ENCODE measurements at places on chromosomes 7 and 10. TPM values are rescaled to one million over a fixed set of nuclear protein-coding genes. Genes with fewer than 3 reads are reported as not detected.
A peak's percentile ranks its signal among the peaks of the same experiment; 100 is the strongest.

DNA sequence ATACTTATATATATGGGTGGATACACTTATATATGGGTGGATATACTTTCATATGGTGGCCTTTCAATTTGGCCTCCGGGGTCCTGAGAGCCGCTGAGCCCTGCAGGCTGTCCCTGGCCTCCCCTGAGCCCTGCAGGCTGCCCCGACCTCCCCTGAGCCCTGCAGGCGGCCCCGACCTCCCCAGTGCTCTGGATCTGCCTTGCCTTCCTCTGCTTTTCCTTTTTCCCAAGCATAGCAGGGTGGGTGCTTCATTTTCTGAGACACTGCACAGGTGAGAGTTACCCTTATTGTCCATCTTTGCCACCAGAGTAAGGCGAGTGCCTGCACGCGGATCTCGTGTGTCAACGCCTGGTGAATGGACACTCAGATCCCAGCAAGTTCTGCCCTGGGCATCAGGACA lies 106.6 kb downstream of the VIPR2 start:
- ATAC-seq = no peak

DNA sequence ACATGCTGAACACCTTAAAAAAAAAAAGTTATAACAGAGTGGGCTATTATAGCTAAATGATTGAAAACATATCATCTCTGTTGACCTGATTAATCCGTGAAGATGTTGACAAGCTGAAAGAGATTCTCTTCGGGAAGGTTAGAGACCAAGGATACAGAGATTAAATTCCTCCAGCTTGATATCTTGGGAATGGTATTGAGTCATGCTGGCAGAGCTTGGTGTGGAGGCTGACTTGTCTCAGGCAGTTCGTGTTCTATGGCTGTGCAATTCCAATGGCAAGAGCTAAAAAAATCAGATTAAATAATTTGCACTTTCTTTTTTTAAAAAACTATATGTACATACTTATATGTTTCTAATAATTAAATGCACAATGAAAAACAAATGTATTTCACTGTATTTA lies 24.9 kb upstream of the CACNA2D1 start:
- ATAC-seq = no peak

Gene TRIM50
- total RNA-seq = 0.78 TPM

GRCh38 chr10:101063548-101064414 lies 2.0 kb downstream of the KAZALD1 start:
- no peak for ATAC-seq

DNA sequence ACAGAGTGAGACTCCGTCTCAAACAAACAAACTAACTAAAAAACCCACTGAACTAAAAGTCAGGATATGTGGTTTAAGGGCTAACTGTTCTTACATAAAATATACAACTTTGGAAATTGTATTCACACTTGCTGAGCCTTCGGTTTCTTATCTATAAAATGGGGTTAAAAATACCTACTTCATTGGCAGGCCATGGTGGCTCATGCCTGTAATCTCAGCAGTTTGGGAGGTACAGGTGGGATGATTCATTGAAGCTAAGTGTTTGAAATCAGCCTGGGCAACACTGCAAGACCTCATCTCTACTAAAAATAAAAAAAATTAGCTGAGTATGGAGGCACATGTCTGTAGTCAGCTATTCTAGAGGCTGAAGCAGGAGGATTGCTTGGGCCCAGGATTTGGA lies 115.4 kb upstream of the KLF6 start:
- no peak for ATAC-seq

GRCh38 chr7:15113752-15114151 lies 211.2 kb upstream of the DGKB start:
- no peak for ATAC-seq

DNA sequence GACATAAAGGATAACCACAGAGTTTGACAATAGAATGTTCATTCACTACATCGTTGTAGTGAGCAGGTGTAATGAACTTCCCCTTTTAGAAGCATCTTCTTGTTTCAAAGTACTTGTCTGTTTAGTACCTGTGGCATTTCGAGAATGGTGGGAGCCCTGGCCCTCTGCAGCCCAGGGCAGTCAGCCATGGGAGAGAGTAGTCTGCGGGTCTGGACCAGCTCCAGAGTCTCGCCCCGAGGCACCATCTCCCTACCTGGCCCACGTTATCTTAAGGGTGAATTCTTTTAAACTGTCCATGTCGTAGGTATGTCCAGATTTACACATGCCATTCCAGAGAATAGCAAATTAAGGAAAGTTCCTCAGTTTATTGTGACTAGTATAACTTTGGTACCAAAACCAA lies 99.7 kb downstream of the BMPR1A start:
- no peak for ATAC-seq

GRCh38 chr10:97005349-97005748 lies 173.3 kb downstream of the LCOR start:
- ATAC-seq = no peak

Gene DENND2A
- 5.6 TPM for total RNA-seq

DNA sequence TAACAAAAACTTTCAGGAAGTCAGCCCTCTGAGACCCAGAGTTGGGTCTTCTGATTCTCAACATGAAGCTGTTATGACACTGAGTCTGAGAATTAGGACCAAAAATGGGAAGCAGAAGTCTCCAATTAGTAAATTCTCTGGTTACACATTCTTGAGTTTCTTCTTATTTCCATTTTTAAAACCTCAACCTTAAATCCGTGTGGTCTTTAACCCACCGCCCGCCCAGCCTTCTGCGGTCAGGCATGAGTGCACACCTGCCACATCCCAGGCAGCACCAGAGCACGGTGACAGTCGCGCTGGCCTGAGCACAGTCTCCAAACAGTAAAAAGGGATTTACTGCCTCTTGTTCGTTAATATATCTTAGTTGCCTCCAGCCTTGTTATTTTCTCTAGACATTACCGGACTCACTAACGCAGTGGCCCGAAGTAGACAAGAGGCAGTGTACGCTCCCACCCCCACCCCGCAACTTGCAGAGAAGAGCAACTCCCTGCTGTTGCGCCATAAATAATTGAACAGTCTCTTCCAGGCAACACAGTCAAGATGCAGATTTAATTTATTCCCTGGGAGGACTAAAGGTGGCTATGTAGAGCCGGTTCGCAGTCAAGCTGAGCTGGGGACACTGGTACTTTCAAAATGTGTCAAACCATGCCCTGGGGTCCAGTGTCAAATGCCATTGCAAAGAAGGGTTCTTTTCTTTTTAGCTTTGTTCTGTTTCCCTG lies 147.0 kb upstream of the CELF2 start:
- ATAC-seq = peak; percentile 95

Gene WNT8B
- 0.47 TPM for total RNA-seq

GRCh38 chr10:3764626-3765112 lies 20.3 kb downstream of the KLF6 start:
- ATAC-seq = no peak

Gene GTF2IRD1
- total RNA-seq = 22.1 TPM

- no peak for ATAC-seq
Measured at GRCh38 chr7:157676001-157676400, 339.2 kb downstream of the DNAJB6 start.

GRCh38 chr7:36395171-36395894 lies 5.7 kb downstream of the ANLN start:
- no peak for ATAC-seq

Gene SHH
- total RNA-seq = 0.09 TPM

DNA sequence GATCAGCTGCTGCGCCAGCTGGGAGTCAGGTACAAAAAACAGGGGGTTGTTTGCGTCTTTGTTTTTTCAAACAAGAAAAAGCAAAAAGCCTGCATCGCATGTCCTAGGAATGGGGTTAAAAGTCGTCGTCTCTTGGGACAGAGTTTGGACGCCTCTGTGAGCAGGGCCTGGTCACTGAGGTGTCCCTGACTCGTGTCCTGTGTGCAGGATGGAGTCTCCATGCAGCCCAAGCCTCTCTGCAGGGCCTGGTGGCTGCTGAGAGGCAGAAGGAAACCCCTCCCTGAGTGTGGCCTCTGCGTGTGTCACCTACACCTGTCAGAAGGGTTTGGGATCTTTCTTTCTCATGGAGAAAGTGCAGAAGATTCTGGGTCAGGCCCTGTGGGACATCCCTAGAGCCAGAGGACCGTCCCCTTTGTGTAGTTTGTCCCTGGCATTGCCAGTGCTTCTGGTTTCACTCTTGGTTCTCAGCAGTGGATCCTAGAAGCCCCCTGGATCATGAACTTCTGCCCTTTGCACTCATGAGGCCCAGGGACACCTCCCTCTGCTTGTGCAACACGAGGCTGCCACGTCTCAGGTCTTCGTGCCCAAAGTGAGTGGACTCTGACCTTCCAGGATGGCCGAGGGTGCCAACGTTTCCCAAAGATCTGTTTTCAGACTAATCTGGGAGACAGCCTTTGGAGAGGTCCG lies 75.0 kb downstream of the PRKAG2 start:
- ATAC-seq = no peak

- peak; percentile 92 for ATAC-seq
Measured at GRCh38 chr7:114944745-114945625, 23.1 kb downstream of the MDFIC start.

- no peak for ATAC-seq
Measured at GRCh38 chr7:29443552-29443951, 120.1 kb upstream of the PRR15 start.

Gene CPA5
- 2.6 TPM for total RNA-seq

DNA sequence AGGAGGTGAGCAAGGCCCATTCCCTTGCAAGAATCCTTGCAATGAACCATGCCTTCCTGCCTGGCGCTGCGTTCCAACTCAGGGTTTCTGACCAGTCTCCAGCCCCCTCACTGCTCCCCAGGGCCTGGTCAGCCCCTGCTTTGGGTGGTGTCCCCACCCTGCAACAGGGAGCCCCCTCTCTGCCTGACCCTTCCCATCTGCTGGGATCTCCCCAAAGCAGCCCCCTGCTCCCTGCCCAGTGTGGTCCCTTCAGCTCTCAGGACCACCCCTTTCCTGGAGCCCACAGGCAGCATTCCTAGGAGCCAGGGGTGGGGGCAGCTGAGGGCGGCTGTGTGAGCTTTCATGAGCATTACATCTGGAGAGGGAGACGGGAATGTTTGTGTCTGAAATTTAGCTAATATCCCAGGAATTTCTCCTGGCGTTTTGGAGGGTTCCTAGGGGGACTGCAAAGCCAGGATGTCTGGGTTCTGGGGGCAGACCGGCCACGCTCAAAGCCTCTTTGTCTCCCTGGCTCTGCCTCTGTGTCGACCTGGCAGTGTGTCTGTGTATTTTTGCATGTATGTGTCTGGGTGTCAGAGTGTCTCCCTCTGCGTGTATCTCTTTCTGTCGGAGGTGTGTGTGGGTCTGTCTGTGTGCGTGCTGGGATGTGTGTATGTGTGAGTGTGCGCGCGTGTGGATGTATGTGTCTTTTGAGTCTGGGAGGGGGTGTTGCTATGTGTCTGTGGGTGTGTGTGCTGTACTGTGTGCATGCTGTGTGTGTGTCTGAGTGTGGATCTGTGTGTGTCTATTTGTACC lies 300.5 kb upstream of the ZMIZ1 start:
- ATAC-seq = no peak

DNA sequence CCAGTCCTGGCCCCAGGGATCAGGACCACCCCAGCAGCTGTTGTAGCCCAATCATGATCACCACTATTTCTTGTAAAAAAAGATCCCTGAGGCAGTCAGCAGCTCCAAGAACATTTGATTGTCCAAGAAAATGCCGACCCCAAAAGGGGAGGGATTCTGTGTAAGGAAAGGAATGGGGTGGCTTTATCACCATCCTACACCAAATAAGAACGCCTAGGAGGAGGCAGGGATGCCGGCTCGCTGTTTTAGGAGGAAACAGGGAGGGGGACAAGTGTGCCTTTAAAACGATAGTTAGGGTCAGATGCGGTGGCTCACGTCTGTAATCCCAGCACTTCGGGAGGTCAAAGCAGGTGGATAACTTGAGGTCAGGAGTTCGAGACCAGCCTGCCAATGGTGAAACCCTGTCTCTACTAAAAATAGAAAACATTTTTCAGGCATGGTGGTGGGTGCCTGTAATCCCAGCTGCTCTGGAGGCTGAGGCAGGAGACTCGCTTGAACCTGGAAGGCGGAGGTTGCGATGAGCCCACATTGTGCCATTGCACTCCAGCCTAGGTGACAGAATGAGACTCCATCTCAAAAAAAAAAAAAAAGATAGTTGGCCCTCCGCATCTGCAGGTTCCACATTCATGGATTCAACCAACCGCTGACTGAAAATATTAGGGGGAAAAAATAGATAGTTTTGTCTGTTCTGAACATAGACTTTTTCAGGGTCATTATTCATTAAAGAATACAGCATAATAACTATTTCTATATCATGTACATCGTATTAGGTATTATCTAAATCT lies 63.6 kb downstream of the PDIA4 start:
- no peak for ATAC-seq

- ATAC-seq = no peak
Measured at GRCh38 chr7:2282185-2282751, 32.0 kb downstream of the SNX8 start.

Gene TYW1B
- total RNA-seq = 5.2 TPM

Gene C7orf33
- not detected for total RNA-seq

- ATAC-seq = no peak
Measured at GRCh38 chr7:92260248-92260781, 14.5 kb downstream of the ANKIB1 start.

- no peak for ATAC-seq
Measured at GRCh38 chr10:132169766-132170560, 16.8 kb upstream of the DPYSL4 start.

Gene SAP25
- 2.0 TPM for total RNA-seq

- ATAC-seq = no peak
Measured at GRCh38 chr10:29227201-29227600, 61.7 kb upstream of the LYZL1 start.

Gene MBL2
- not detected for total RNA-seq

- ATAC-seq = no peak
Measured at GRCh38 chr7:44776211-44776610, 20.3 kb upstream of the PPIA start.

Gene TBX20
- 0.21 TPM for total RNA-seq

DNA sequence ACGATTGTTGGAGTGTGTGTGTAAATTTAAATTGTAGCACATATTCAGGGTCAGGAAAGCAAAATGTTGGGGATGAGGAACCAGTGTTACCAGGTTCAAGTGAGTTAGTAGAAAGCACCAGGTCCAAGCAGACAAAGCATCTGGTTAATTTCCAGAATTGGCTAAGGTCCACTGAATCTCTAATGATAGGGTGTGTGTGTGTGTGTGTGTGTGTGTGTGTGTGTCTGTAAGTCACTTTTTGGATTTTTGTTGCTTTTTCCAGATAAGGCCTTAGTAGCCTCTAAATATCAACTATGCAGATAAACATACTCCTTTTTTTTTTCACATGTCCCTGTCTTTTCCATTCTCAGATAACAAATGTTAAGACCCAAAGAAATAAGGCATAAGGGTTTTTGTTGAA lies 36.6 kb upstream of the FMC1 start:
- no peak for ATAC-seq

Gene SFRP5
- total RNA-seq = 0.23 TPM

Gene MEOX2
- 0.63 TPM for total RNA-seq

Gene NEUROD6
- total RNA-seq = 0.38 TPM

Gene GPR26
- total RNA-seq = 0.13 TPM

Measured in motor neuron (in vitro differentiated cells).